A549 (cell line): ENCODE measurements at places on chromosomes 3 and 15. TPM values are rescaled to one million over a fixed set of nuclear protein-coding genes. Genes with fewer than 3 reads are reported as not detected.
A peak's percentile ranks its signal among the peaks of the same experiment; 100 is the strongest.

GRCh38 chr3:189278221-189278620 lies 106.5 kb downstream of the TPRG1 start:
- no peak for DNase-seq

- no peak for DNase-seq
Measured at GRCh38 chr15:55685286-55685685, 57.7 kb downstream of the PRTG start.

DNA sequence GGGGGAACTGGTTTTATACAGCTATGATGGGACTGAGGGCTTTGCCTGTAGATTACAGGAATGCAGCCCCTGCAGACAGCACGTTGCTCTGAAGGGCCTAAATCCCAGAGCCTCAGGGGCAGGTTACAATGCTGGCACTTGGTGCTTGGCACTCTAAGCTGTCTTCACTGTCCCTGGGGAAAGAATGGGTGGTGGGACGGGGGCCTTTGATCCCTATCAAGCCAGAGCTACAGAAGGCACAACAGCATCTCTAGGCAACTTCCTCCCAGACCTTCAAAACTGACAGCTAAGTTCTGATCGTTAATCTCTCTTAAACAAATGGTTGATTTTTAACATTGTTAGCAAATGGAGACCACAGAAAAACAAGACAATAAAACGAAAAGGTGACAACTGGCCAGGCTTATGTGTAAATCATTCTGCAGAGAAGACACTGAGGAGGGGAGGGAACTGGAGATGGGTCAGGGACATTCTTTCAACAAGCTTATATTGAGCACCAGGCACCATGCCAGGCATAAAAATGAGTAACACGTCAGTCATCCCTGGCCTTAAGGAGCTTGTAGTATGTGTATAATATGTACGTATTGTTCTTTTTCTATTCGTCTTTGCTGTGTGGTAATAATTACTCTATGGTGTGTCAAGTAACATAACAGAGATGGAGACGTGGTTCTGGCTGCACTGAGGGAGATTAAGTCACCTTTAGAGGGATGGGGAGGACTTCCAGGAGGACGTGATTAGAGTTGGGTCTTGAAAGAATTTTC lies 49.1 kb downstream of the CA12 start:
- DNase-seq, result peak; percentile 77

GRCh38 chr3:42220436-42221121 lies 45.4 kb downstream of the CCK start:
- no peak for DNase-seq

DNA sequence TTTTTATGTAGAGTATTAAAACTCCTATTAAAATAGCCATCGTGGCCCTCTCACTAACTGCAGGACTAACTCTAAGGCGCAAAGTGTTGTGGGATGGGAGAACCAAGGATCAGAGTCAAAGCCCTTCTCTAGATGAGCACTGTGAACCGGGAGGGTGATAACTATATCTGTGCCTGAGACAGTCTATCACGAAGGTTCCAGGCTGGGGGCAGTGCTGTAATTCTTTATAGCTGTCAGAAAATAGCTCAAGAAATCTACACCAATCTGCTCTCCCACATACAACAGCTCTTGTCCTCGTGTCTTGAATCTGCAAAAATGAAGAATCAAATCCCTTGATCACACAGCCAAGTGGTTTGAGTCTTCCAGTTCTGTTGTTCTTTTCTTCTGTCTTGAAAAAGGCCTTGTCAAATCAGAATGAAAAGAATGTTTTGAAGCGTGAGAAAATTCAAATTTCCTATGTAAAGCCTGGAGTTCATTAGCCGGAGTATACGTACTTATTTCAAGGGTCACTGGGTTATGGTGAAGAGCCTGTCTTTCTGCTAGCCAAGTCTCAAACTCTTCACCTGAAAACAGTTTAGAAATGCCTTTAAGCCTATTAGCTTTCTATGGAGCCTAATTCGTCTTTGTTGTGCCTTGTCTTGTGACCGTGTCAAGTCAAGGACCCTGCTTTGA lies 185.3 kb upstream of the NECTIN3 start:
- no peak for DNase-seq

DNA sequence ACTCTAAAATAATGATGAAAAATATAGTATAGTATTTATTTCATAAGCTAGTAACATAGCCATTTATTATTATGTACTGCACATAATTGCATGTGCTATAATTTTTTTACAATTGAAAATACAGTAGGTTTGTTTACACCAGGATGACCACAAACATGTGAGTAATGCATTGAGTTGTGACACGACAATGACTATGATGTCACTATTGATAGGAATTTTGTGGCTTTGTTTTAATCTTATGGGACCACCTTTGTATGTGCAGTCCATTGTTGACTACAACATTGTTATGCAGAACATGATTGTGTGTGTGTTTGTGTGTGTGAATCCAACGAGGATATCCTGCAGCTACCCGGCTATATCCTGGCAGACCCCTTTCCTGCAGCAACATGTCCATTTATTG lies 372.2 kb upstream of the MCTP2 start:
- no peak for DNase-seq

DNA sequence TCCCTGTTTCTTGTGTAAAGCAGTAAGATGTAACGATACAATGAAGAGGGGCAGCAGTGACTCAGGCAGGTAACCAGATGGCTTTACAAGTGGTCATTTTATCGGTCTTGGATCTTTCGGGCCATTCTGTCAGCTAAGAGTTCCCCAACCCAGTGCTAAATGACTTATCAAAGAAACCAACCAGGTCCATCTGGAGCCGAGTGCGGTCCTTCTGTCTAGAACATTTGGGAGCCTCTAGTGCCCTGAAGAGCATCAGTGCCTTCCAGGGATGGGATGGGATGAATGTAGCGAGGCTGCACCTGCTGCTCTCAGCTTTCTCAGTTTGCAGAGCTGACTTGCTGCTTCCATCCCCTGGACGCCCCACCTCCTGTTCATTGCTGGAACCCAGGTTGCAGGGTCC lies 131.7 kb upstream of the AGBL1 start:
- DNase-seq, result no peak

- DNase-seq, result no peak
Measured at GRCh38 chr15:100988857-100989256, 69.7 kb downstream of the LRRK1 start.

DNA sequence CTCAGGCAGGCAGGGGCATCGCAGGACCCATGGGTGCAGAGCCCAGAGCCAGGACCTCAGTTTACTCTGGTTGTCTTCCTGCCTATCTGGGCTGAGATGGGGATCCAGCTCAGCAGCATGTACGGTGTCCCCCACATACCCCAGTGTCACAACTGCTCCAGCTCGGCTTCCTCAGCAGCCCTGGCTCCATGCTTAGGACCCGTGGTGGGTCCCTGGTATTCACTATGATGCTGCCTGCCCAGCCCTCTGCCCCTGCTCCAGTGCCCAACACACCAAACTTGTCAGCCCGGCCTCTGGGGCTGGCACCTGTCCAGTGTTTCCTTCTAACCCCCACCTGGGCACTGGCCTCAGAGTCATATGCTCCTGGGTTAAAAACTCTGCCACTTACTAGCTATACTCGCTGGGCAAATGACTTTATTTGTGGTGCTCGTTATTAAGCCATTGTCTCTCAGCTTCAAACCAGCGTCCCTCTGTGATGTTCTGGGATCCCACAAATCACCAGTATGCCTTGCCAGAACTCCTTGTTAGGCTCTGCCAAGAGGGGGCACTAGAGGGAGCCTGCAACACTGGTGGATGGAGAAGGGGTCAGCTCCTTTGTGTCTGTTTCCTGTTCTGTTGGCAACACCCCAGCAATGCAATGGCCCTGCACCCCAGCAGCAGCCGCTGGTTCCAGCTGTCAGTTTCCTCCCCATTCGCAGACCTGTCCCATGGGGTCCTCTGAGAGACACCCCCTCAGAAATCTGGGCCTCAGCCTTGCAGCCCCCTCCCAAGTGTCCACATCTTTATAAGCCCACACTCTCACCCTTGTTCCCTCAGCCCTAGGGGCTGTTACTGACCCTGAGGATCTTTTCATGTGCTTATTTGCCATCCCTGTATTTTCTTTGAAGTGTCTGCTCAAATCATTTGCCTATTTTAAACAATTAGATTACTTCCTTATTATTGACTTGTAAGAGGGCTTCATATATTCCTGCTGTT lies 24.1 kb upstream of the MRPS22 start:
- no peak for DNase-seq

GRCh38 chr3:88032245-88032644 lies 26.6 kb downstream of the CGGBP1 start:
- no peak for DNase-seq

- DNase-seq, result no peak
Measured at GRCh38 chr15:38843051-38843501, 278.5 kb upstream of the RASGRP1 start.

- no peak for DNase-seq
Measured at GRCh38 chr15:99613887-99614647, 48.3 kb downstream of the MEF2A start.

The CKMT1B gene
- 1.9 to 4.1 TPM (median 2.6 TPM) in 3 replicates for polyA plus RNA-seq

The FSTL1 gene
- polyA plus RNA-seq, result 115 to 119 TPM (median 118 TPM) in 3 replicates

The ZNF660 gene
- polyA plus RNA-seq, result not detected in 3 replicates

The MUSTN1 gene
- polyA plus RNA-seq, result not detected in 3 replicates

The CHST13 gene
- polyA plus RNA-seq, result 0.49 to 0.59 TPM (median 0.52 TPM) in 3 replicates

The RBP2 gene
- not detected in 3 replicates for polyA plus RNA-seq

The ARL8B gene
- 49.5 to 51.7 TPM (median 50.4 TPM) in 3 replicates for polyA plus RNA-seq

The TTC21A gene
- 1.1 to 1.5 TPM (median 1.1 TPM) in 3 replicates for polyA plus RNA-seq
